Bronchial epithelial cell (primary cell): ENCODE measurements at places on chromosomes 16 and 17. TPM values are rescaled to one million over a fixed set of nuclear protein-coding genes. Genes with fewer than 3 reads are reported as not detected.

GRCh38 chr17:43906951-43907424 is 348 bp downstream of the MPP2 start:
- no peak for DNase-seq

- no peak for DNase-seq
Observed at GRCh38 chr17:48681609-48682008, 40.7 kb downstream of the PRAC1 start.

- DNase-seq = no peak
Observed at GRCh38 chr16:24717411-24717810, 12.0 kb upstream of the TNRC6A start.

GRCh38 chr17:17132746-17133145 is 73.4 kb downstream of the PLD6 start:
- DNase-seq = no peak

GRCh38 chr17:77382966-77383612 is 242.3 kb downstream of the SEC14L1 start:
- DNase-seq = peak; percentile 29

- DNase-seq = no peak
Observed at GRCh38 chr17:9056566-9056965, 35.3 kb downstream of the NTN1 start.

DNA sequence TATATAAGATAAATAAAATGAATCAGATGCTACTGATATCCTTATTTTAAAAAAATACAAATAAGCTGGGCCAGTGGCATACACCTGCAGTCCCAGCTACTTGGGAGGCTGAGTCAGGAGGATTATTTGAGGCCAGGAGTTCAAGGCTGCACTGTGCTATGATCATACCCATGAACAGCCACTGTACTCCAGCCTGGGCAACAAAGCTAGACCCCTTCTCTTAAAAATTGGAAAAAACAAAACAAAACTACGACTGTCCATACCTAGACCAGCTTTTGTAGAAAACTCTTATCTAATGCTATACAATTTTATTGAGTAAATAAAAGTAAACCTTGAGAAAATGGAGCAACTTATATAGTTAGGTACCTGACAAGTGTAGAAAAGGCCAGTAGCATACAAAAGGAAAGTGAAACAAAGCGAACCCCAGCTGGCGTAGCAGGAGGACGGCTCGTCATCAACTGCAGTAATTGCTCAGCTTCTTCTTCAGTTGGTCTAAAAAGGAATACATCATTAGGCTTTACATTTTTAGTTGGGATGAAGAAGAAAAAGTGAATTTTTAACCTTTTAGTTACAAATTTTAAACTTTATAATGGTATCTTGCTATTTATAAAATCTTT is 23.6 kb downstream of the INTS2 start:
- DNase-seq = no peak

GRCh38 chr17:2456475-2456874 is 55.2 kb downstream of the METTL16 start:
- no peak for DNase-seq

- DNase-seq = peak; percentile 81
Observed at GRCh38 chr17:50218771-50219315, 17.4 kb upstream of the COL1A1 start.

DNA sequence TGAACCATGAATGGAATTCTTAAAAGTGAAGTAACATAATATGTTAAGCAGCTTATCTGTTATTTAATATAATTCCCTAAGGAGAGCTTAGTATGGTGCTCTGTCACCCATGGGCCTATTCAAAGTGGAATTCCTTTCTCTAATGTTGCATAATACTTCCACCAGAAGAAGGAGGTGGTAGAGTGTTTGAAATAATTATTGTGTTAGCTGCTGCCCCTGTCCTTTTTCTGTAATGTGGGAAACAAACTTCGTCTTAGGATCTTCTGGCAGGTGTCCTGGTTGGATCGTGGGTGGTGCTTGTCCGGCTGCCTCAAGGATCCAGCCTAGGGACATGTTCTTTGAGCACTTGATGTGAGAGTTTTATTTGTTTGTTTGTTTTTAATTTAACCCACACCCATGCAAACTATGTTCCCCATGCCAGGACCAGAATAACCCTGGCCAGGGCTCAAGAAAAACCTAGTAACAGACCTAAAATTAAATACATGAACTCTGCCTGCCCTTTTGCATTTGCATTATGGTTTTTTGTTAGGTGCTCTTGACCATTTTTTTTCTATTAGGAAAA is 46.1 kb downstream of the ZNRF1 start:
- no peak for DNase-seq

- no peak for DNase-seq
Observed at GRCh38 chr17:3966720-3967363, 2.6 kb upstream of the ATP2A3 start.

DNA sequence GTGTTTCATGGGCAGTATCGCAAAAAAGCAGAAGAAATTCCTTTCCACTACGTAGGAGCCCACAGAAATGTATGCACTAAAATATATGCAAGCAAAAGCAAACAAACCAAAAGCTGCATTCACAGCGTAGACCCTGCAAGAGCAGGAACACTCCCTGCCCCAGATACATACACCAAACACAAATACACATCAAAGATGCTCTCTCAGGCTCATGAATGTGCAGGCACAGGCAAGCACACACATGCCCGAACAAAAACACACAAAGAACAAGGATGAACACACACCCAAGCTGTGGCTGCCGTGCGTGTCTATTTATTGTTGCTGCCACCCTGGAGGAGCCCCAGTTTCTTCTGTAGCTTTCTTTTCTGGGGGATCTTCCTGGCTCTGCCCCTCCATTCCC is 1.7 kb downstream of the NUPR1 start:
- peak; percentile 95 for DNase-seq

- no peak for DNase-seq
Observed at GRCh38 chr16:1917056-1917664, 1.1 kb downstream of the HS3ST6 start.

GRCh38 chr16:3131755-3132377 is 3.0 kb upstream of the ZNF213 start:
- DNase-seq = peak; percentile 33

DNA sequence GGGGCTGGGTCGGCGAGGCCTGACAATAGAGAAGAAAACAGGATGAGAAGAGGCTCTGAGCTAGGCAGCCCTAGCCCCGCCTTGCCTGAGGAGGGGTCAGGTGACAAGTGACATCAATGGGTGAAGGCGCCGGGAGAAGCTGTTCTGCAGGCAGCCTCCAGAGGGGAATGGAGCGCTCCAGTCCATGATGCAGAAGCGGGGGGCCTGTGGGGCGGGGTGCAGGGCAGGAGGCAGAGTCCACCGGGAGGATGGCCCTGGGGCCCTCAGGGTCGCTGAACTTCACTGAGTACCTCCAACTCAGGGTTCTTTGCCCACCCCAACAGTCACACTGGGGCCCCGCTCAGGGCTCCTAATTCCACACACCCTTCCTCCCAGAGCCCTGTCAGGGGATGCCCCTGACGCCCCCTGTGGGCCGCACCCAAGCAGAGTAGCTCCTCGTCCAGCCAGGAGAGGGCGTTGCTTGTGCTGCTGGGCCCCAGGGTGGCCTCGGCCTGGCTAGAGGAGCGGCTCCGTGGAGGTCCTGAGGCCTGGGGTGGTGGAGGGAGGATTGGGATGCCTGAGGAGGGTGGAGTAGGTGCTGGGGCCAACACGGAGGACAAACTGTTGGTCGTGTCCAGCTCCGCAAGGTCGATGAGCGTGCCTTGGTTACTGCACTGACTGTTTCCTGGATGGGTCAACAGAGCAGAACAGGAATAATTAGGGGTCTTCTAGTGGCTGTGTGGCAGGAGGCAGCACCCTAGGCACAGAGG is 20.8 kb downstream of the GGA3 start:
- DNase-seq = no peak

GRCh38 chr17:34378664-34379101 is 15.7 kb upstream of the CCL1 start:
- no peak for DNase-seq

GRCh38 chr16:87740441-87740840 is 25.3 kb downstream of the KLHDC4 start:
- DNase-seq = no peak

GRCh38 chr16:50688867-50689266 is 4.5 kb upstream of the NOD2 start:
- no peak for DNase-seq

DNA sequence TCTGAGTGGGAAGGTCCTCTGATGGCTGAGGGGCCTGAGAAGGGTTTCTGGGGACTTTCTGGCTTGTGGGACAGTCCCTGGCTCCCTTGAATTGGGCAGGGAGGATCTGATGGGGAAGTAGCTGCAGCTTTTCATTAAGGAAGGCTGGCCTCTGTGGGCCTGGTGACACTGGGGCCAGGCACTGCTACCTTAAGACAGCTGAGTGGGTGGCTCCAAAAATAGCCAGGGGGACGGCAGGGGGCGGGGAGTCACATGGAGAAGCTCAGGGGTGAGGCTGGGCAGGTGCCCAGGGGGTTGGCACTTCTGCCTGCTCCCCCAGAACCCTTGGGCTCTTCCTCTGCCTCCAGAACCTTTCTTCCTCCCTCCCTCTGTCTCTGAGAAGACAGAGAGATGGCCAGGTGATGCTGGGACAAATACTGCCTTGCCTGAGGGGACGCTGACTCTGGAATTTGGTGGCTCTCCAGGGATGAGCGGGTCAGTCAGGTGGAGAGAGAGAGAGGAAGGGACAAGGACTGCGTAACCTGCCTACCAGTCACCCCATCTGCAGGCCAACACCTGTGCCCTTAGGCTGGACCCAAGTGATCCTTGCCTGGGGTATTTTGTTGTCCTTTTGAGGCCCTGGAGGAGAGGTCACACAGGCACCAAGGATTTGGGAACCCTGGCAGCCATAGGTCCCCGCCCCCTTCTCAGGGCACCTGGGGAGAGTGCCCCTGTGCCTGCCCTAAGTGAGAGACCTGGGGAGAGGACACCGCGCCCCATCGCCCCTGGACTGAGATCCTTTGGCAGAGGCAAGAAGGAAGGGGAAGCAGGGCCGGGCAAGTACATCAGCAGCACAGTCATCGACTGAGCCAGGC is 1.7 kb upstream of the SGCA start:
- no peak for DNase-seq

CCL7 gene
- not detected in 2 replicates for total RNA-seq

KRTAP9-4 gene
- not detected in 2 replicates for total RNA-seq

TUBG2 gene
- total RNA-seq = 5.3 and 6.7 TPM in 2 replicates

KRTAP3-2 gene
- total RNA-seq = not detected in 2 replicates

CCDC200 gene
- total RNA-seq = not detected in 2 replicates

FOXL1 gene
- 1.1 and 1.5 TPM in 2 replicates for total RNA-seq

CLEC10A gene
- total RNA-seq = not detected in 2 replicates

PLLP gene
- 3.3 and 13.7 TPM in 2 replicates for total RNA-seq
